ENCODE measurements at places on chromosomes 5 and 9. TPM values are rescaled to one million over a fixed set of nuclear protein-coding genes. Genes with fewer than 3 reads are reported as not detected.

GRCh38 chr5:88555674-88556073 is 287.0 kb upstream of the TMEM161B start:
- no peak for DNase-seq

GRCh38 chr5:104297076-104297475 is 734.5 kb upstream of the NUDT12 start:
- no peak for DNase-seq

GRCh38 chr9:8534828-8535227 is 735.2 kb upstream of the DMAC1 start:
- DNase-seq: no peak

- DNase-seq: no peak
Measured at GRCh38 chr9:20295555-20295954, 326.7 kb downstream of the MLLT3 start.

GRCh38 chr5:174581479-174581878 is 142.9 kb upstream of the MSX2 start:
- no peak for DNase-seq

DNA sequence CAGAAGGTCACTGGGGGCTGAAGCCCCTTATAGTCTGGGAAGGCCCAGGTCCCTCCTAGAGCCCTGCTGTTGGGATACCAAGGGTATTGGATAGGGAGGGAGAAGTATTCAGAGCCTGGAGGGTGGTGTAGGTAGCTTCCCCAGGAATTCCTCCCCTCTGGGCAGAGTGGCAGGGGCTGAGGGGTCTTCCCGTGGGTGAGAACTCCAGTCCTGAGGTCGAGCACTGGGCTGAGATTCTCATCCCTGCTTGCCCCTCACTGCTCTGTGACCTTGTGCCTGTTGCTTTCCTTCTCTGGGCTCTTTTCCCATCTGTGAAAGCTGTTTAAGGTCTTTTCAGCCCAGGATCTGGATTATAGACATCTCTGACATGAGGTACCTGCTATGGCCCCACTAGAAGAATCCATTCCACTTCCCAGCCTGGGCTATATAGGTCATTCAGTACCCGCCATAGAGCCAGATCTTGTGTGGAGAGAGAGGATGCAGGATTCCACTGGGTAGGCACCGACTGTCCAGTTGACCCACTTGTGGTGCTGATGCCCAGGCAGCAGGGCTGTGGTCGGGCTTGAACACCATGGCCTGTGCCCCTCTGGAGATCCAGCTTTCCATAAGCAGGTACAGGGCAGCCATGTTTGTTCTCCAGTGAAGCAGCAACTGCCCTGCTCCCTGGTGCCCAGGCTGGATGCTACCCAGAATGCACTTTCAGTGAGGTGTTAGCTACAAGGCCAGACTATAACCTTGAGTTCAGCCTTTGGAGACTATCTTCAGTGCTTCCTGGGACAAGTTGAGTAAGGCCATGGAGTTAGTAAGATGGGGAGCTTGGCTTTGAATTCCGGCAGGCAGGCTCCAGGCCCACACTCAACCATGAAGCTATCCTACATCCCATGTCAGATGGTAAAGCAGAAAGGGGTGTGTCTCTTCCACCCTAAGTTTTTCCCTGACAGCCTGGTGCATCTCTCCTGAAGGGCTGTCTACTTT is 60.1 kb downstream of the AMBP start:
- no peak for DNase-seq

DNA sequence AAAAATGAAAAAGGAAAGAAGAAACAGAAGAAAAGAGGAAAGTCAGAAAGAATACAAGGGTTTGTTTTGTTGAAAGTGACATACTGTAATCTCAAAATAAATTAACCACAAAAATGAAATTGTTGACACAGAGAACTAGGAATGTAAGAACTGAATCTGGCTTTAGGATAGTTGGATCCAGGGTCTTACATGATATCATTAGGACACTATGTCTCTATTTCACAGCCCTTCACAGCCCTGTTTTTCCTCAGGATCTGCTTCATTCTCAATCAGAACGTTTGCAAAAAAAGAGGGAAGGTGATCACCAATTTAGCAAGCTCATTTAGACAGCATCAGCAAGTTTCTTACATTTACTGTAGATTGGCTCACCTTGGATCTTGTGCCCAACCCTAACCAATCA is 188.5 kb upstream of the NREP start:
- no peak for DNase-seq

DNA sequence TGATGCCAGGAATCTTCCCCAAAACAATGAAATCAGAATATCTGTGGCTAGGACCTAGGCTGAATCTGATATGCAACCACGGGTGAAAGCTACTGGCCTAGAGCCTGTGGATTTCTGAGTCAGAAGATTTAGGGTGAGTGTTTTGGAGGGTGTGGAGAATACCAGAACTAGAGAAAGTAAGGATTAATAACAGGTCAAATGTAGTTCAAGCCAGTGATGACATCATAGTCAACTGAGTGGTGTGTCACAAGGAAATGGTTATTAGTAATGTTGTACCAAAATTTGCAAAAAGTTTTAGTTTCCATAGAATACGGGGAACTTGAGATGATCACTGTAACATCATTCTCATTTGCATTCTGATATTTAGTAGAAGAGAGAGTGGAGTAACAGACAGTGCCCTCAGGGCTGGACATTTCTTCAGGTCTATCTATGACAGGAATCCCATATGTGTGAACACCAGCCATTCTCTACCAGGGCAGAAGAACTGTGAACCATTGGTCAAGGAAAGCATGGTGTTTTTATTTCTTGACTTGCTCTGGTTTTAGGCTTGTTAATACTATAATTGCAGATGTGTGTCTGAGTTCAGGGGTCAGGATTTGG is 3.7 kb downstream of the GALNT12 start:
- DNase-seq: no peak

GRCh38 chr9:110898866-110899265 is 139.4 kb downstream of the LPAR1 start:
- no peak for DNase-seq

GRCh38 chr5:72790186-72790585 is 26.3 kb upstream of the TNPO1 start:
- DNase-seq: no peak

DNA sequence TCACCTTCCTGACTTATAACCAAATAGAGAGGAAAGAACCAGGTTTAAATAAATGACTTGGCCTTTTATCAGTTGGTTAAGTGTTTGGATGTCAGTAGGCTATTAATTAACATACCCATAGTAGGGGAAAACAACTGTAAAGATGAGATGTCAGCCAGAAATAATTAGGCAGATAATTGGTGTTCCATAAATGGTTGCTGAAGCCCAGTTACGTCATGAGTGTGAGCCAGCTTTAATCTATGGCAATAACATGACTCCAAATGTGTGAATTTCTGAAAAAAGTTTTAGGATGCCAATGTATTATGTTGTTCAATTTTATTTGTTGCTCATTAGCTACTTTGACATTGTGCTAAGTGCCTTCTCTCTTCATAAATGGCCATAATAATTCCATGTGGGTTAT is 180.5 kb downstream of the FBXL7 start:
- DNase-seq: no peak

- no peak for DNase-seq
Measured at GRCh38 chr5:157463621-157464518, 3.9 kb downstream of the NIPAL4 start.

DNA sequence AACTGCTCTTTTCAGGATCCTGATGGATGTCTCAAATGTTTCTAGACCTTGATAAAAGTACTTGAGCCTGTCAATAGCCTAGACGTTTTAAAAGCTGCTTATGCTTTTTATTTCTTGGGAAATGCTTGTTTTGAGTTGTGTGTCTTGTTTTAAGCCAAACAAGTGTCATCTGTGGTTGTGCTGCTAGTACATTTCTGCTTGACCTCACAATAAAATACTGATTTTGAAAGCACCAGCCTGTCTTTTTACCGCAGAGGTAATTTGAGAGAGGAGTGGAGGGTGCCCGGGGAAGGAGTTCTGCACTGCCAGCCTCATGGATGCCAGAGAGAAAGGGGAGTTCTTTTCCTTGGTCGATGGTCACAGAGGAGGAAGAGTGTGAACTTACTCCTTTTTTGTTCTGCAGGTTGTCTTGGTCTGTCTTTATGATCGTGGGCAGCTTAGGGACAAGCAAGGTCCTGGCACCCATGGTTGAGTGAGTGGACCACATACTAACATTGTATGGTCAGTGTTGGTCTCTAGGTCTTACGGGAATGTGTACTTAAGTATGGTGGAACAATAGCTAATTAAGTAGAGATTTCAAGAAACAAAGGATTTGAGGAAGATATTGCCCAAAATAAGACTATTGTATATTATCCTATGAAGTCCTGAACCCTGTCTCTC is 61.0 kb downstream of the TRIO start:
- no peak for DNase-seq

DNA sequence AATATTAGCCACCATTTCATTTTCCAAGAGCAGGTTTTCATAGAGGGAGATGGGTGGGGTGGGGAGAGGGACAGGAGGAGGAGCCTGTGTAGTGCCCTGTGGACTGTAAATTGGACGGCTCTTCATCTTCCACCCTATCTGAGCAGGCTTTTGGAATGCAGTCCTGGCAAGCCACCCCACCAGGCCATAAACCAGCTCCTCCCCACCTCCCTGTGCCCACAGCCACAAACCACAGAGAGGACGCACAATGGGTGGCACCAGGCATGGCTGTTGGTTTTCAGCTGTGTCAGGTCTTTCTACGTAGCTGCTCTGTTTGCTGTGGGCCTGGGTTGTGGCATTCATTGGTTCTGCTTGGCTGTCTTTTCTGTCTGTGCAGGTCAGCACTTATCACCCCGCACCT is 58.0 kb downstream of the PLAC8L1 start:
- DNase-seq: no peak

GRCh38 chr5:173468821-173469251 is 140.6 kb upstream of the STC2 start:
- DNase-seq: no peak

DNA sequence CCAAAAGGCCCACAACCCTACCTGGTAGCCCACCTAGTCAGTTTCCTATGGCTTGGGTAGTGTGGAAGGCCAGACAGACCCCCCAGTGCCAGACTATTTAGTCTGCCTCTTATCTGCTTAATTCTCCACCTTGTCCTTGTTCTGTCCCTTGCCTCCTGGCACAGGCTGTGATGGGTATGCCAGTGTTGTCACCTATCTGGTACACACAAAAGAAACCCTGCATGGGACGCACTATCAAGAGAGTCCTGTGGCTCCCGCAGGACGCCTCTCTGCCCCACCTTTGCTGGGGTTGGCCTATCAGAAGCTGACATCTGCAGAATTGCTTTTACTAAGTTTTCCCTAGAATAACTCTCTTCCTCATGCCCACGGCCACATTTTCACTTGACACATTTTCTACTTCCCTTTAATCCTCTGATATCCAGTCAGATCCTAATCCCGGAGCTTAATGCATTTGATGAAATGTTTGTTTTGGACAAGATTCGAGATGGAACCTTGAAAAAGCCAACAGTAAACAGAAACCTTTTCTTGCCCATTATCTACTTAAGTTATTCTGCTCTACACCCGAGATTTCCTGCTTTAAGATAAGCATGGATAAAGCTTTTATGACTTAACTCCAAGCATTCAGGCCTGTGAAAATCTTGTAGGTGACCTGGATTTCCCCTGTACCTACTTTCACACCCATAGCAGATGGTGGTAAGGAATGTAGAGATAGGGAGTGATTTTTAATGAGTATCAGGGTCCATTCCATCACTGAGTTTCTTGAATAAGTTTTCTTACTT is 468.5 kb downstream of the ZNF608 start:
- DNase-seq: no peak

DNA sequence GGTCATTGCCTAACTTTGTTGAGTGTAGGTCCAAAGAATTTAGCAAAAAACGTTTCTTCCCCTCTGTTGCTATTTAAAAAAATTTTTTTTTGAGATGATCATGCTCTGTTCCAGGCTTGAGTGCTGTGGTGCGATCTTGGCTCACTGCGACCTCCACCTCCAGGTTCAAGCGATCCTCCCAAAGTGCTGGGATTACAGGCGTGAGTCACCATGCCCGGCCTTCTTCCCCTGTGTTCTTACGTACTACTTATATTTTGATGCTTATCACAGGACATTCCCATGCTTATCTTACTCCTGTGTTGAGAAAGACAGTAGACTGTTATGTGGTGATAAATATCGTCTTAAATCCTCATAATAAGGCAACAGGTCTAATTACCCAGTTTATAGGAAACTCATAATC is 2.5 kb downstream of the ACER2 start:
- DNase-seq: no peak

DNA sequence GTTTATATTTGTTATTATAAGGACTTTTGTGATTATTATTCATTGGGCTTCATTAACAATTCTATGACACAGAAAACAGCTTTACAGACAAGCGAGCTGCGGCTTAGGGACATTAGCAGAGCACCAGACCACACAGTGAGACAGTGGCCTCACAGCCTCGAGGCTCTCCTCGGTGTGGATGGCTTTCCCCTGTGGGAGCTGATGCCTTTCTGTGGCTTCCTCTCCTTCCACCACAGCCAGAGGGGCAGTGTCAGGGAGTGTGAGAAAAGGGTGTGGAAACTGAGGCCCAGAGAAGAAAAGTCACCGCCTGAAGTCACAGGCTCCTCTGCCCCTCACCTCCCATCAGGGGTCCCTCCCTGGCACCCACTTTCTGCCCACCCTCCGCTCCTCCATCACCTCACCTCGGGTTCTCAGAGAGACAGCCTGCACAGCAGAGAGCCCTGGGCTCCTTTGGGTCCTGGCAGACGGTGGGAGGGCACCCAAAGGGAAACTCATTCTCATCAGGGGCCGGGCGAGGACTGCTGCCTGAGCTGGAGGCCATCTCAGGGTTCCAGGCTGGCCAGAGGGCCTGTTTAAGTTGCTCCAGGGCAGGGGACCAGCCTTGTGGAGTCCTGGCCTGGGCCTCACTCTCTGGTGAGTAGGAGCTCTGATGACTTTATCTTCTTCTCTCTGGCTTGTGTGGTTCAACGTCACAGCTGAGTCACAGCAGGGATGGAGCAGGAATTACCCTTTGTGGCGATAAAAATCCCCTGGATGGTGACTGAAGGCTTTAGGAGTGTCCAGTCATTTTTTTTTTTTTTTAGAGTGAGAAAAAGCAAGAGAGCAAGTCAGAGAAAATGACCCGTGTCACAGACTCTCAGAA is 830 bp downstream of the TRAF1 start:
- DNase-seq: peak; percentile 62

DNA sequence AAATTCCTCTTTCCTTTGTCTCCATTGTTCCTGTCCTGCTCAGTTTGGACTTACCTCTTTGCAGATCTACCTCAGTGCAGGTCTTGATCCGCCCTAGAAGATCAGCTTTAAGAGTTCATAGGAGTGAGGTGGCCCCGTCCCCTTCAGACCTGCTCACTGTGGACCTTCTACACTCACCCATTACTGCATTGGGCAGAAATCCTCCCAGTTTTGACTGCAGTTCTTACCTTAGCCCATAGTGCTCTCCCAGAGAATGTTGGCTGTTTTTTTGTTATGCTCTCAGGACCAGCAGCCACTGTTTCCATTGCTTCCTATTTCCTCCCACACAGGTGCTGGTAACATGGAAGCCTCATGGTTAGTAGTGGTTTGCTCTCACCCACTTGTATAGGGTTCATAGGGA is 63.3 kb downstream of the GALNT10 start:
- DNase-seq: no peak

- DNase-seq: no peak
Measured at GRCh38 chr5:180130876-180131740, 59.5 kb upstream of the RNF130 start.

Gene OGN
- not detected for total RNA-seq

Gene FNIP1
- 35.9 TPM for total RNA-seq

Gene STXBP1
- 19.9 TPM for total RNA-seq

Gene SAPCD2
- 0.11 TPM for total RNA-seq

Gene NFIB
- total RNA-seq: not detected

Gene SLC2A8
- total RNA-seq: 2.1 TPM

Gene GABRB2
- not detected for total RNA-seq

Gene TAF1L
- total RNA-seq: 0.06 TPM

Gene GNA14
- total RNA-seq: not detected

Gene EXOSC2
- 53.9 TPM for total RNA-seq

Gene HIGD2A
- 83.4 TPM for total RNA-seq

Gene CYLC2
- not detected for total RNA-seq

Data from CD4-positive, alpha-beta memory T cell (primary cell).